Mesothelial cell of epicardium (in vitro differentiated cells): ENCODE measurements at places on chromosomes 1 and 21.

GRCh38 chr1:45477646-45478045 lies 13.3 kb downstream of the TESK2 start:
- no peak for DNase-seq

- DNase-seq = no peak
Observed at GRCh38 chr1:78061825-78062523, 16.2 kb downstream of the GIPC2 start.

- DNase-seq = no peak
Observed at GRCh38 chr1:168687816-168688215, 41.2 kb downstream of the DPT start.

DNA sequence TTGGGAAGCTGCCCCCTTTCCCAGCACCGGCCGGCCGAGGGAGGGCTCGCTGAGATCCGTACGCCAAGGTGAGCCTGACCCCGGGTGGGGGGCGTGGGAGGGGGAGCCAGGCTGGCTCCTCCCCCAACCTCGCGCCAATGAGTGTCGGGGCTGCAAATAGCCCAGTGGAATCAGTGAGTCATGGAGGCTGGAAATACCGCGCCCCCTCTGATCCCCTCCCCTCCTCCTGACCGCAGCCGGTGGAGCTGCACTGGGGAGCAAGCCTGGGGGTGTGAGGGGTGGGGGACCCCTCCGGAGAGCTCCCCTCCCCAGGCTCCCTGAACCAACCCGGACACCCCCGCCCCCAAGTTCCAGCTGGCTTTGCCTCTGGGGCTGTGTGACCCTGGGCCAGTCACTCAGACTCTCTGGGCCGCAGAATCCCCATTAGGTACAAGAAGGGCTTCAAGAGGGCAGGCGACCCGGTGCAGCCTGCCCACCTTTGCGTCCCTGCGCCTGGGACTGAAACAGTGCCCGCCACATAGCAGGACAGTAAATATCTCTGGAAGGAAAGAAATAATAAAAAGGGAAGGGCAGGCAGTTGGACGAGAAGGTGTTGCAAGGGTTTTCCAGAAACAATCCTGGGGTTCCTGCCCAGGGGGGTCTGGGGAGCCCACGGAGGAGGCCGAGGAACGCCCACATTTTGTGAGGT lies 4.5 kb downstream of the HSPB7 start:
- DNase-seq = peak; percentile 54

GRCh38 chr21:25689226-25689625 lies 45.5 kb downstream of the ATP5PF start:
- DNase-seq = no peak

DNA sequence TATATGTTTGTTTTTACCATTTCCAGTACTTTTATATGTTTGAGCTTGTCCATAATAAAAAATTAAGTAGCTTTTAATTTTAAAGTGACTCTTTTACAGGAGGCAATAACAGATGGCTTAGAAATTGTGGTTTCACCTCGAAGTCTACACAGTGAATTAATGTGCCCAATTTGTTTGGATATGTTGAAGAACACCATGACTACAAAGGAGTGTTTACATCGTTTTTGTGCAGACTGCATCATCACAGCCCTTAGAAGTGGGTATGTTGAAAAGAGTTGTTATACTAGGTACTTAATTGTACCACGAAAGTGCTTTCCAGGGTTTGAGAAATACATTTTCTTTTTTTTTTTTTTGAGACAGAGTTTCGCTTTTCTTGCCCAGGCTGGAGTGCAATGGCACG lies 46.1 kb downstream of the RNF2 start:
- DNase-seq = no peak

- no peak for DNase-seq
Observed at GRCh38 chr1:205224736-205225135, 3.0 kb upstream of the TMCC2 start.

DNA sequence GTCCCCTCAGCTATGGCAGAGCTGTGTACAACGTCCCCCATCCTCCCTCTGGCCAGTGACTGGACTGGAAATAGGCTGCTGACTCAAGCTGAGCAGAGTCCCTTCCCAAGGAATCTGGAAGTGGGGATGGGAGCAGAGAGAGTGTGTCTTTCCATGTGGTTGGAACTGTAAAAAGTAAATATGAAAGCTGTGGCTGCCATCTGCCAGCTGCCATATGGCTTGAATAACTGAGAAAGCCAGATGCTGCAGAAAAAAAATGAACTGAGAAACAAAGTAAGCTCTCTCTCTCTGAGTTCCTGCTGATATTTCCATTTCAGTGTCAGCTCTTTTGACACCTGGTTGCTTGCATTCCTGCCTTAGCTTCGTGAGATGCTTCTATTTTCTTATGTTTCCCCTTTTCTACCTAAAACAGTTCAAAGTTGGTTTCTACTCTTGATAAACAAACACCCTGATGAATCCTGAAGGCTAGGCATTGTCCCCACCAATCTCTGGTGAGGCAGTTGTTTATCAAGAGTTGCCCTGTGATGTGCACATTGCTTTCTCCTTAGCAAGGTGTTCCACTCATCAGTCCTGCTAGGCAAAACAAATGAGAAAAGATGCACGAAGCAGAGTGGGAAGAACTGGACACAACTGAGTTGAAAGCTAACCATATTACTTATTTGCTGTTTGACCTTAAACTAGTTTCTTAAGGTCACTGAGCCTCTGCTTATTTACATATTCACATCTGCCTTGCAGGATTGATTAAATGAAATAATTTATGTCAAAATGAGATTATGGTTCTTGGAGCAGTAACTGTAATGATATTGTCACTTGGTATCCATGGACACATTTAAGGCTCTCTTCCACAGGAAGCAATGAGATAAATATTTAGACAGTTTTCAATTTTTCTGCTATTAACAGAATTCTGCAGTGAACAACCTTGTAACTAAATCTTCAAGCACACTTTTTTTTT lies 16.6 kb upstream of the DR1 start:
- no peak for DNase-seq

DNA sequence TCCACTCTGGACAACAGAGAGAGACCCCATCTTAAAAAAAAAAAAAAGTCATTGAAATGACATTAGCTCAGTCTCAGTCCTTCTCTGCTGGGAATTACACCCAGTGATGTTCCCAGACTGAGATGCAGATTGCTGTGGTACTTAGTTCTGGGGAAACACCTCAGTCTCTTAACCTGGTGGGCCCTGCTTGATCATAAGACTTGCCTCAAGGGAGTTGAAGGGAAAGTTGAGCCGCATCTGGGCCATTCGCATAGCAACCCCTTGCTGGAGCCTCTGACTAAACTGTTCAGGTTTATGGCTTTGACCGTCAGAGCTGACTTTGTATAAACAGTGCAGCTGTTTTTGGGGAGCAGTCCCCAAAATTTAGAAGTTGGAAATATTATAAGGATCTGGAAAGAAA lies 13.4 kb downstream of the FCRL4 start:
- DNase-seq = no peak

DNA sequence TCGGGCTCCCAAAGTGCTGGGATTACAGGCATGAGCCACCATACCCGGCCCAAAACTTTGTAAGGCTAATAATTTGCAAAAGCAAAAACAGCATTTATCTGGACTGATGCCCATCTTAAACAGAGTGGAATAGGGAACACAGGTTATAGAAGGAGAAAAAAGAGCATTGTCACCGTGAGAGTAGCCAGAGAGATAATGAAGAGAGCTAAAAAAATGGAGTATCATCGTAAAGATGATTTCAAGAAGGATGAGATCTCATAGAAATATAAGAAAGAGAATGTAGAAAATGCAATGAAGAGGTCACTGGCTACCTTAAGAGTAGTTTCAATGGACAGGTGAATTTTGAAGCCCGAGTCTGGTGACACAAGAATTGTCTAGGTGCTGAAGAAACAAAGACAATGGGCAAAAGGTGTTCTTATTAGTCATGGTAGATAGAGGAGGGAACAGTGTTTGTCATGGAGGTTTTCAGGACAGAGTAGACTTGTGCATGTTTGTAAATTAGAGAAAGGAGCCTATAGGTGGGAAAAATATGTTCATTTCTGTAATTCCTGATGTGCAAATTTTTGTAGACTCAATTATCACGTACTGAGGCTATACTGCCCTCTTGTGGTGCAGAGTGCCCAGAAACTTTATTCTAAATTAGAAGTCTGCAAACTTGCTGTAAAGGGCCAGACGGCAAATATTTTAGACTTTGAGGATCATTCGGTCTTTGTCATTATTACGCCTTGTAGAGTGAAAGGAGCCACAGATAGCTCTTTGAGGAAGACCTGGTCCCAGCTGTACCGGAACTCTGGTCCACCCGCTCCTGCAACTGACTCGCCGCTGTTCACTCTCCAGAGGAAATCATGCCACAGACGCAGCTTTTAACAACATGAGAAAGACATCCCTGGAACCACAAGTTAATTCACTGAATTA lies 8.1 kb upstream of the TMEM183A start:
- DNase-seq = peak; percentile 58

- no peak for DNase-seq
Observed at GRCh38 chr1:47351305-47351704, 17.7 kb downstream of the CMPK1 start.

DNA sequence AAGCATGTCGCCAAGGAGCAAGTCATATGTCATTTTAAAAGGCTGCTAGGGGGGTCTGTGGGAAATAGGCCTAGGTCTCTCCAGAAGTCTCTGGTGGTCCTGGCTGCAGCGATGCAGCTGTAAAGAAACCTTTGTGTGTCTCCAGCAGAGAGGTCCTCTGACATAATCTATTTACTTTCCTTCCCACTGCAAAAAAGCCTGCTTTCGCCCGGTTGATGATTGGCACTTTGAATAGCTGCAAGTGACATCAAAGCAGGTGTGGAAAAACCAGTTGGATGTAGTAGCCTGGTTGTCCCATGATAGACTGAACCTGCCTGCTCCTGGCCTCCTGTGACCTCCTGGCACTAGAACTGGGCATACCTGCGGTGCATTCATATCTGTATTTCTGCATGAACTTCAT lies 13.8 kb downstream of the RASSF5 start:
- no peak for DNase-seq

DNA sequence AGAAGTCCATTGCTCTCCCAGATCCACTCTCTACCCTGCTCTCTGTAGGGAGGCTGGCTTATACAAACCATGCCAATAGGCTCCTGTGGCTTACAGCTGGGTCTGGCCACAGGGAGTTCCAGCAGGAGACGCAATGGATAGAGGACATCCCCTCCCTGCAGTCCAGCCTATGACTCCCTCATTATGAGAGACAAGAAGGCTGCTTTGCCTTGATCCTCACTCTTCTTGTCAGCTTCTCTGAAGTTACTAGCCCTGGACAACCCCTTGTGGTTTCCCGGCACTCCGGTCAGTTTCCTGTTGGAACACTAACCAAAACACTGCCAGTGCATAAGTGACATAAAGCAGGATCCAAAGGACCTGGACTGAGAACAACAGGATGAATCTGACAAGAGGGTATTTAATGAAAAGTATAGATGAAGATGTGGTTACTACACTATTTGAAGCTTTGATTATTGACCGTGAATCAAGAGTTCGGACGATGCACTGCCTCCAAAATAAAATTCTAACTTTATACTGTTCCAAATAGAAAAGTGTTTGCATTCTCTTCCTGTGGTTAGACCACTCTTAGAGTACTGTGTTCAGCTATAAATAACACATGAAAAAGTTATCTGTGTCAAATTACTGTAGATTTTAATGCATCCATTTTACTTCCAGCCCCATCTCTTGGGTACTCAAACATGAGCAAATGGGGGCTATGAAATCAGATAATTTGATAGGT lies 32.7 kb upstream of the ZNF326 start:
- DNase-seq = no peak

DNA sequence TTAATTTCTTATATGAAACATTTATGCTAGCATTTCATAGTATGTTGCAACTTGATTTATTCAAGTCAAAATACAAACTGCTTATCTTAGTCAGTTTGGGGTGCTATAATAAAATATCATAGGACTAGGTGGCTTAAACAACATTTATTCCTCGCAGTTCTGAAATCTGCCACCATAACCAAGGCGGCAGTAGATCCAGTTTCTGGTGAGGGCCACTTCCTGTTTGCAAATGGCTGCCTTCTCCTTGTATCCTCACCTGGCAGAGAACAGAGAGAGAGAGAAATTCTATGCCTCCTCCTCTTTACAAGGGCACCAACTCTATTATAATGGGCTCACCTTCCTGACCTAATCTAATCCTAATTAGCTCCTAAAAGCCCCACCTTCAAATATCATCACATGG lies 76.1 kb upstream of the RGS2 start:
- DNase-seq = no peak

DNA sequence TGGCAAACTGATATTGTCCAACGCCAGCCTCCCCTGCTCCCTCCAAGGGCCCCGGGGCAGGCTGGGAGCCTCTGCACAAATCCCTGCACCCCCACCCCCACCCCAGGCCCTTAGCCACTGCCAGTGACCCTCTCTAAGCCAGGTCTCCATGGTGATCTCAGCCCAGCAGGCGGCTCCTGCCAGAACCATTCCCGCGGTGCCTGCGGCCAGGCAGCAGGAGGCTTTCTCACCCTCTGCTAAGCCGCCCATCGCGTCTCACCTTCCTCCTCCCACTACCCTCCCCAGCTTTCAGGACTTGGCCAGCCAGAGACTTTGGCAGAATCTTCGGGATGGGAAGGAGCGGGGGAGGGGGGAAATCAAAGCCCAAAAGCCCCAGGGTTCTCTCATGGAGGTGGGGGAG lies 46.8 kb upstream of the WASF2 start:
- no peak for DNase-seq

- DNase-seq = no peak
Observed at GRCh38 chr1:35851132-35851869, 31.7 kb upstream of the AGO1 start.

GRCh38 chr1:201282216-201282615 lies 1.1 kb upstream of the PKP1 start:
- DNase-seq = no peak

DNA sequence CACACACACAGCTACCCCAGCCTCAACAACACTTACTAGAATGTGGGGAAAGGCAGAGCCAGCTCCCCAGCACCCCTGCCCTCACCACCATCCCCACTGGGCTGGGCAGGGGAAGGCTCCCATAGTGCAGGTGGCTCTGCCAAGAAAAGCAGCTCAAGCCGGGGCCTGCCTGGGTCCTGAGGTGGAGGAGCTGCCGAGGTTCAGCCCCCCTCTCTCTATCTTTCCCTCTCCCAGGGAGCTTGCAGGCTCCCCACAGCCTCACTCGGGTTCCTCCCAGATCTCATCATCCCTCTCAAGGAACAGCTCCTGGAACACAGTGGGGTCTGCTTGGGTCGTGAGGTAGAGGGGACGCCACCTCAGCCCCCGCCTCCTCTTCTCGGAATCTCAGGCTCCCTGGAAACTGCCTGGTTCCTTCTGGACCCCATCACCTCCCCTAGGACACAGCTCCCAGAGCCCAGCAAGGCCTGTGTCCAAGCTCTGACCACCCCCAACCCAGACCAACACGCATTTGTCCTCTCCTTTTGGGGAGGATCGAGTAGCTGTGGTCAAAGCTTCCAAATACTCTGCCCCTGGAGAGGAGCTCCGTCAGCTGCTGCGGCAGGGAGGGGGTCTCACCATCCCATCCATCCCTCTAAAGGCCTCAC lies 704 bp downstream of the S100A16 start:
- DNase-seq = no peak

GRCh38 chr1:98860329-98860728 lies 144.3 kb downstream of the PLPPR5 start:
- no peak for DNase-seq
